Dorsolateral prefrontal cortex (tissue), 122 donors: ENCODE measurements at places on chromosomes 5 and 9.

DNA sequence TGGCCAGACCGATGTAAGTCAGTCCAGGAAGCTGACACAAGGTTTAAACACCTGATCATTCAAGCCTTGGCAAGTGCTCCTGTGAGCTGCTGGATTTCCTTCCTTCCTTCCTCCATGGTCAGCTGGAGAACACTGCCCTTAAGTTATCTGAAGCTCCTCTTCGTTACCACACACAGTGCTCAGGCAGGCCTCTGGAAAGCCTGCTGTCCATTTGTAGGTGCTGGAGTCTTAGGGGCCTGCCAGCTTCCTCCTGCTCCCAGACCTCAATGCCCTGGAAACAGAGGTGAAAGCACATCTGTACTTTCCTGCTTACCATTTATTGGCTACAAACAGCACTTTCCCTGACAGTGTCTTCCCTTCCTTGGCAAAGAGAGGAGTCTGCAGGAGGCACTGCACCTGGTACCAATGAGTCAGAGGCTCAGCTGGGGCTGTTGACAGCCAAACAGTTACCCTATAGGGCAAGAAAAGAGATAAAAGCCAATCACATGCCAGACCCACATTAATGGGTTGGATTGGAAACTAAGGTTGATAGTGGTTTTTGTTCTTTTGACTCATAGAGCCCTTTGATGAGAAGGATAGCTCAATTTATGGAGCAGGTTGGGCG lies 72.6 kb upstream of the PUM3 start:
- DNase-seq = no peak

GRCh38 chr9:94086486-94087345 lies 2.5 kb downstream of the PTPDC1 start:
- DNase-seq = no peak

GRCh38 chr5:169904508-169904907 lies 75.8 kb downstream of the INSYN2B start:
- no peak for DNase-seq

GRCh38 chr9:117917873-117918272 lies 213.7 kb downstream of the TLR4 start:
- no peak for DNase-seq

DNA sequence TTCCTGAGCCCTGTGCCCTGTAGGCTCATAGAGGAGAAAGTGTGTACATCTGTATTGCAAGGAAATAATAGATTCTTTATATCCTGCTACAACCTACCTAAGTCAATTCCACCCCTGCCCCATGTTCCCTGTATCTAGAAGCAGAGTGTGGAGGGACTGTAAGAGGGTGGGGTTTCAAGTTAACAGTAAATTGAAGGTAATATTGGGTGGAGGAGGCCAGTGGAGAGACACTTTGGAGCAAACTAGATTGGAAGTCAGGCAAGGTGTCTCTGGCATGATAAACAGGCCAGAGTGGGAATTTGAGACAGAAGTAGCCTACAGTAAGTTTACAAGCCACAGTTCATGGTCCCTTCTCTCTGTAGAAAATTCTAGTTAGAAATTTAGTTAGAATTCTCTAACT lies 2.3 kb upstream of the HEMGN start:
- no peak for DNase-seq

DNA sequence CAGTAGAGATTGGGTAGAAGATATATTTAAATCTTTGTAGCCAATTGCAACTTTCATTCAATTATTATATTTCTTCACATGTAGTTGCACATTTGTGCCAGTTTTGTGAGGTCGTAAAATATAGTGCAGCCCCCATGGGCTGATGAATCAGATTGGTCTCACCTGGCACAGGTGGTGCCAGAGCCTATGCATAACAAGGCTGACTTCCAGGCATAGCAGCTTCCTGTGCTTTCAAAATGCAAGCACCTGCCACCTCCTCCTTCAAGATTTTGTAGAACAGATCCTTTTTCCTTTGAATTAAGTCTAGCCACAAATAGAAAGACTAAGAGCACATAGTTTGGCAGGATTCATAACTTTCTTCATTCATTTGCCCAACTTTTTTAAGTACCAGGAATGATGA lies 87.1 kb downstream of the STARD4 start:
- DNase-seq = no peak

DNA sequence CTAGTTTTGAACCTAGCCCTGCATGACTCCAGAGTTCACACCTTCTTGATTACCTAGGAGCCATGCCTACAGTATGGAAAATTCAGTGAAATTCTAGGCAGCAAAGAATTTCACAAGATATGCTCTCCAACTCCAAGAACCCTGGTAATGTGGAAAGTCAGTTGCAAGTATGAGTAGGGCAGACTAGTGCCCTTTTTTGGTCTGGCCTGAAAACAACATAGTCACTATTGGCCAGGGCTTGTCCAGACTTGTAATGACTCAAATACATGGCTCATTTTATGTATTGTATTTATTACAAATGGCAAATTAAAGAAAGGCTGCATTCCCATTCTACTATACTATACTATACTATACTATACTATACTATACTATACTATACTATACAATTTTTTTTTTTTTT lies 160.4 kb downstream of the ESM1 start:
- no peak for DNase-seq

DNA sequence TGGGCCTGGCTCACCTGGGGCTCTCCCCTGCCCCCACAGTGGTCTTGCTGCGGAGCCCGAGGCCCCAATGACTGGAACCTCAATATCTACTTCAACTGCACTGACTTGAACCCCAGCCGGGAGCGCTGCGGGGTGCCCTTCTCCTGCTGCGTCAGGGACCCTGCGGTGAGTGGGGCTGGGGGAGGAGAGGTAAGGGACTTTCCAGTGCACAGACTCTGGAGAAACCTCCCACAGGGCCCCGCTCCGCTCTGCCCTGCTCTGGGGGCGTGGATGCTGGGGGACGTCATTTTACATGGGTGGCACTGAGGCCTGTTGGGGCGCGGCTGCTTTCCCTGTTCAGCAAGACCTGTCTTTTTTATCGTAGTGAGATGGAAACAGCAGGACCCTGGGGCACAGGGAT lies 7.6 kb downstream of the TSPAN17 start:
- no peak for DNase-seq

DNA sequence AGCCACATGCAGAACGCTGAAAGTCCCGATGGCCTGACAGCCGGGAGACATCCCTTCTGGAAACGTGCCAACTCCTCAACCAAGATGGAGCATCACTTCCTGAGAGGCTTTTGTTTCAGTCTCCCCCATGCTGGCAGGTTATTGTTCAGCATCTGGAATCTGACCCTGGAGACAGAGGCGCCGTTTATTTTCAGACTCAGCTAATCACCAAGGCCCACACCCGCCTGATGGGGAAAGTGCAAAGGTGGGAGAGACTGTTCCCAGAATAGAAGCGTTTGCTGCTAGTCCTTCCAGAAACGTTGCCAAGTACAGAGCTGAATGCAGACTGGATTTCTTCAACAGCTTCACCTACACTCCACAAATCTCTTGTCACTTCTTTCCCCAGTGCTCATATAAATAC lies 41.8 kb upstream of the S1PR3 start:
- no peak for DNase-seq

GRCh38 chr9:7075154-7075553 lies 317.4 kb downstream of the KDM4C start:
- no peak for DNase-seq

GRCh38 chr5:180622910-180623309 lies 26.5 kb downstream of the FLT4 start:
- no peak for DNase-seq

DNA sequence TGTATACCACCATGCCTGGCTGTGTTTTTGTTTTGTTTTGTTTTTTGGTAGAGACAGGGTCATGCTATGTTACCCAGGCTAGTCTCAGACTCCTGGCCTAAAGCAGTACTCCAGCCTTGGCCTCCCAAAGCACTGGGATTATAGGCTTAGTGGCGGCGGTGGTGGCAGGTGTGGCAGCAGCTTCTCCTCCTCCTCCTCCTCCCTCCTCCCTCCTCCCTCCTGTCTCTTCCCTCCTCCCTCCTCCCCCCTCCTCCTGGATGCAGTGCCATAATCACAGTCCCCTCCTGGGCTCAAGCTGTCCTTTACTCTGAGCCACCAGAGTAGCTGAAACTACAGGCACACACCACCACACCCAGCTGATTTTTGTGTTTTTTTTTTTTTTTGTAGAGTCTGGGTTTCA lies 71.2 kb downstream of the UHRF2 start:
- no peak for DNase-seq

GRCh38 chr5:83827111-83827557 lies 106.5 kb upstream of the HAPLN1 start:
- no peak for DNase-seq

GRCh38 chr5:120361941-120362340 lies 102.2 kb upstream of the PRR16 start:
- DNase-seq = no peak

- DNase-seq = no peak
These were observed 132.1 kb downstream of the PDZD2 start for GRCh38 chr5:31770998-31771397.

GRCh38 chr9:131310833-131311554 lies 21.5 kb downstream of the PLPP7 start:
- DNase-seq = no peak

GRCh38 chr9:134208310-134208841 lies 44.0 kb upstream of the RNU6ATAC start:
- DNase-seq = no peak

- DNase-seq = no peak
These were observed 38.7 kb upstream of the SH3PXD2B start for GRCh38 chr5:172493002-172493401.

DNA sequence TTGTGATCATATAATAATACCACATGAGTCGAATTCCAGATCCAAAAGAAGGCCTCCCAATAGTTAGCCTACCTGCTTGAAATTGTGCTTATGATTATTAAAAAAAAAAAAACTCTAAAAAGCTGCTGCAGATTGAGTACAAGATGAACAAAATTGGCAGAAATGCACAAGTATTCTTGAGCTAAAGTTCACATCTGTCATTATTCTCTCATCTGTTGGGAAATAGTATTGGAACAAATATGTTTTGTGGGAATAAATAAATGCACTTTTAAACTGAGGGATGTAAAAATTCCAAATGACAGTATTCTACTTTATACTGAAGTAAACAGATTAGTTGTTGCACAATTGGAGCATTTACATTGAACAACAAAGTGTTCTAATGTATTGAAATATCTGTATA lies 15.7 kb downstream of the DAB2 start:
- DNase-seq = no peak

- DNase-seq = no peak
These were observed 11.8 kb upstream of the FCN1 start for GRCh38 chr9:134929193-134930158.

- DNase-seq = no peak
These were observed 8.2 kb downstream of the PBX3 start for GRCh38 chr9:125755340-125755739.

DNA sequence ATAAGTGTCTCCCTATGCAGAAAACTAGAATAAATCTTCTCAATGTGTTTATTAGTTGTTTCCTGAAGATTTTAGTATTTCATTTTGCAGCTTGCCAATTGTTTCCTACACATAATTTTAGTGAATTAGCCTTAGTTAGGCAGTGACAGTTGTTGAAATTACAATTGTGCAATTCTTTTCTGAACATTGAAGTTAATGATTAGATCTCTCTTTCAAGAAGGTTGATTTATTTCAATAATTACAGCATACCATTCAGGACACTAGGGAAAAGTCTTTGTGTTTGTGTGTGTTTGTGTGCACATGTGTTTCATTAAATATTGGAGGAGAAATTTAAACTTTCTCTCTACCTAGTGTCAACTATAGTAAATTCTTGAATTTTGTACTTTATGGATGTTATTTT lies 199.6 kb upstream of the MPDZ start:
- no peak for DNase-seq

DNA sequence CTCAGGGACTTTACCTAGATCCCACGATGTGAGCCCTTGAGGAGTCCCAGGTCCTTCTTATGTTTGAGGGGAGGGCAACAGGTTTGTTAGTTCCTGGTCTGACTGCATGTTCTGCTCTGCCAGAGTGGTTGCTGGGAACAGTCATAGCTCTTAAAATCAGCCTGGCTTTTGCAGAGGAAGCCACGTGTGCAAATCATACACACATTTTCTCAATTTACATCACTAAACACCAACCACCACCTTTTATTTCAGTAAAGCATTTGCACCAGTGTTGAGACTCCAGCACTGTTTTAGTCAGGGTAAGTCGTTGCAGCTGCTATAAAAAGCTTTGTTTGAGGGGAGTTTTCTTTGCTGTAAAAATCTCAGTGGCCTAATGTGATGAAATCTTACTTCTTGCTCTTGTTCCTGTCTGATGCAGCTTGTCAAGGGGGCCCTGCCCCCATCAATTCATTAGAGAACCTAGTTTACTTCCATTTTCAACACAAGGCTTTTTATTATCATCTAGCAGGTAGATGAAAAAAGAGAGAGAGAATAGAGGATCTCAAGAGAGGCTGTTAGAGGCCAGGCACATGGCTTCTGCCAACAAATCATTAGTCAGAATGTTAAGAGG lies 70.3 kb upstream of the VCAN start:
- DNase-seq = no peak

DNA sequence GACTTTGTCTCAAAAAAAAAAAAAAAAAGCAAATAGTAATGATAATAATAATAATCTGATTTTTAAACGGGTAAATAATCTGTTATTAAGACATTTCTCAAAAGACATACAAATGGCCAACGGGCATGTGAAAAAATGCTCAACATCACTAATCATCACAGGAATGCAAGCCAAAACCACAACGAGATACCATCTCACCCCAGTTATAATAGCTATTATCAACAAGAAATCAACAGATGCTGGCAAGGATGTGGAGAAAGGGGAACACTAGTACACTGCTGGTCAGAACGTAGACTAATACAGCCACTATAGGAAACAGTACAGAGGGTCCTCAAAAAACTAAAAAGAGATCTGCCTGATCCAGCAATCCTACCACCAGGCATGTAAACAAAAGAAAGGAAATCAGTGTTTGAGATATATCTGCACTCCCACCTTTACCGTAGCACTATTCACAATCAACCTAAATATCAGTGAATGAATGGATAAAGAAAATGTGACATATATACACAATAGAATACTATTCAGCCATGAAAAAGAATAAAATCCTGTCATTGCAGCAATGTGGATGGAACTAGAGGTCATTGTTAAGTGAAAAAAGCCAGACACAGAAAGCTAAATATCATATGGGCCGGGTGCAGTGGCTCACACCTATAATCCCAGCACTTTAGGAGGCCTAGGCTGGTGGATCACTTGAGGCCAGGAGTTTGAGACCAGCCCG lies 24.9 kb downstream of the VAV2 start:
- no peak for DNase-seq

- no peak for DNase-seq
These were observed 77.5 kb downstream of the SPATA31C2 start for GRCh38 chr9:88060746-88061145.

DNA sequence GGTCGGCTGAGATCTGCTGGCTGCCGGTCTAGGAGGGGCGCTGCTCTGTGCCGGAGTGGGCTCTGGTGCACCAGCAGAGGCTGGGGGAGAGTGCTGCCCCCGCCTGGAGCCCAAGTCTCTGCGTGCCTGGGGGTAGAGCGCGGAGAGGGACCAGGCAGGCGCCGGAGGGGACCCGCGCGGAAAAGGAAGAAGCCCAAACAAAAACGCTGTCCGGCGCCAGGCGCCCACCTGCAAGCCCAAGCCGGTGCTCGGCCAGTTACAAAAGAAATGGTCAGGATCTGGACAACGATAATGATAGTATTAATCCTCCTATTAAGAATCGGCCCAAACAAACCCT lies 571 bp upstream of the S1PR3 start:
- DNase-seq = no peak
